ENCODE measurements at places on chromosomes 3 and 15.

DNA sequence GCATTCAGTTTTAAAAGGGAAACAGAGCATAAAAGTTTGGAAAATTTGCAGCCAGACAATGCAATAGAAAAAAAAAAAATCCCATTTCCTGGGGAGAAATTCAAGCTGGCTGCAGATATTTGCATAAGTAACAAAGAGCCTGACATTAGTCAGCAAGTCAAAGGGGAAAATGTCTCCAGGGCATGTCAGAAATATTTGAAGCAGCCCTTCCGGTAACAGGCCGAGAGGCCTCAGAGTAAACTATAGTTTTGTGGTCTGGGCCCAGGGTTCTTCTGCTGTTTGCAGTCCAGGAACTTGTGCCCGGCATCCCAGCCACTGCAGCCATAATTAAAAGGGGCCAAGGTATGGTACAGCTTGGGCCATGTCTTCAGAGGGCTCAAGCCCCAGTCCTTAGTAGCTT is 411.6 kb upstream of the BCHE start:
- DNase-seq, result no peak

DNA sequence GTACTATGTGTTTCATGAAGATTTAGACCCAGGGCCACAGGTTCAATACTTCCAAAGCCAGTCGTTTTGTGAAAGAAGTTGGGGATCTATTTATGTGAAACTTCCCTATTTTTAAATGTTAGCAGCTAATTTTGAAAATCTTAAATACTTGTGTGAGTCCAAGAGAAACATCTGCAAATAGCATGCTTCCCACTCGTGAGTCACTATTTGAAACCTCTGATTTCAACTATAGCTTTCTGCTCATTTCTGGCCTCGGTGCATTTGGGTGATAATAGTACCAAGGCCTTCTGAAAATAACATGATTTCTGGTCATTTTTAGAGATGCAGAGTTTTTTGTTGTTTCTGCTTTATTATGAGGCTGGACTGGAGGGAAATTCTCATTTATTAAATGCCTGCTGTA is 110.0 kb downstream of the OPA1 start:
- DNase-seq, result peak; percentile 8

GRCh38 chr15:80852676-80853075 is 73.5 kb downstream of the CEMIP start:
- no peak for DNase-seq

- no peak for DNase-seq
Measured at GRCh38 chr15:39976291-39977274, 42.7 kb downstream of the EIF2AK4 start.

- DNase-seq, result no peak
Measured at GRCh38 chr3:36792342-36792741, 28.0 kb upstream of the DCLK3 start.

DNA sequence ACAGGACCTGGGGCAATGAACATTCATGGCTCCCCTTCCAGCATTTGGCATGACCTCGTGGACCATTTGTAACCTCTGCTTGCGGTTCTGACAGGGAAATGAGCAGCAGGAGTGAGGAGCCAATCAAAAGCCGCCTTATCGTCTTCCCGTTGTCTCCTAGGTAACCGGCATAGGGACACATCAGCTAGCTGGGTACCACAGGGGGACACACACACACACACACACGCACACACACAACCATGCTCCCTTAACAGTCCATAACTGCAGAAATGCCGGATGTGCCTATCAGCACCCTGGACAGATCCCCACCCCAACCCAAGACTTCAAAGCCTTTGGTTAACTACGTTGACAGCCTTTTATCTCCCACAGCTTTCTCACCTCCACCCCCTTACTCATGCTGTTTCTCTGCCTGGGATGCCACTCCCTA is 53.4 kb upstream of the CCDC174 start:
- DNase-seq, result no peak

Measured in BJ (cell line).